NCI-H1436 treated with DMSO at 0.1 percent for 48 hours (cell line): ENCODE measurements at places on chromosomes 16 and 17.

DNA sequence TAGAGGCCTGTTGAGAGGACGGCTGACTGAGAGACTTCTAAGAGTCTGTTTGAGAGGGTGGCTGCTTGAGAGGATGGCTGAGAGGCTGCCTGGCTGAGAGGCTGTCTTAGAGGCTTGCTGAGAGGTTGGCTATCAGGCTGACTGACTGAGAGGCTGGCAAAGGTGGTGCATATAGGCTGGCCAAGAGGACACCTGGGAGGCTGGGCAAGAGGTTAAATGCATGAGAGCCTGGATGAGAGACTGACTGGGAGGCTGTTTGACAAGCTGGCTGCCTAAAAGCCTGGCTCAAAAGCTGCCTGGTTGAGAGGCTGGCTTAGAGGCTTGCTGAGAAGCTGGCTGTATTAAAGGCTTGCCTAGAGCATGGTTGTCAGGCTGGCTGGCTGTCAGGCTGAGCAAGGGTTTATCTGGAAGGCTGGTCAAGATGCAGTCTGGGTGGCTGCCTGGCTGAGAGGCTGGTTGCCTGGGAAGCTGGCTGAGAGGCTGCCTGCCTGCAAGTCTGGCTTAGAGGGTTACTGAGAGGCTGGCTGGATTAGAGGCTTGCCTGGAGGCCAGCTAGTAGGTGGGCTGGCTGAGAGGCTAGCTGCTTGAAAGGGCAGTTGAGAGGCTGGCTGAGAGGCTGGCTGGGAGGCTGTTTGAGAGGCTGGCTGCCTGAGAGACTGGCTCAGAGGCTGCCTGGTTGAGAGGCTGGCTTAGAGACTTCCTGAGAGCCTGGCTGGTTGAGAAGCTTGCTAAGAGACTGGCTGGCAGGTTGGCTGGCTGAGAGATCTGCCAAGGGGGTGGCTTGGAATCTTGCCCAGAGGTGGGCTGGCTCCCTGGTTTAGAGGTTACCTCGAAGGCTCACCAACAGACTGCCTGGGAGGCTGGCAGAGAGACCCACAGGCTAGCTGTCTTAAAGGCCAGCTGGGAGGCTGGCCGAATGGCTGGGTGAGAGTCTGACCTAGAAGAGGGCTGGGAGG, 38.3 kb upstream of the ACSM2B start:
- DNase-seq: no peak

DNA sequence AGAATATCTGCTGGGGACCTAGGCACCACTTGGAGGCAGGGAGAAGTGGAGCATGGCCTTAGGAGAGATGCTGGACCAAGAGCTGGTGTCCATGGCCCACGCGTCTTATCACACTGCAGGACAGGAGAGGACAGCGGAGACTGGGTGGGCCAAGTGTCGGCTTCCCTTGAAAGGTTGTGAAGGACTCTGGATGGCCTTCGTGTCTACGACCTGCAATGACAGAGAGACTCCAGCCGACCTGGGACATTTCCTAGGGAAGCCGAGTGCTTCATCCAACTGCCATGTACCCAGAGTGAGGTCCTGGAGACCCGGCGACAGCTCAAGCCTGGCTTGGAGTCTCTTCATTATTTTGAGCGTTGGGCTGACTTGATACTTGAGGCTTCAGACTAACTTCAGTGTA, 20.5 kb downstream of the C1QTNF1 start:
- no peak for DNase-seq

- DNase-seq: no peak
Observed at GRCh38 chr16:16067127-16067526, 117.7 kb downstream of the ABCC1 start.

DNA sequence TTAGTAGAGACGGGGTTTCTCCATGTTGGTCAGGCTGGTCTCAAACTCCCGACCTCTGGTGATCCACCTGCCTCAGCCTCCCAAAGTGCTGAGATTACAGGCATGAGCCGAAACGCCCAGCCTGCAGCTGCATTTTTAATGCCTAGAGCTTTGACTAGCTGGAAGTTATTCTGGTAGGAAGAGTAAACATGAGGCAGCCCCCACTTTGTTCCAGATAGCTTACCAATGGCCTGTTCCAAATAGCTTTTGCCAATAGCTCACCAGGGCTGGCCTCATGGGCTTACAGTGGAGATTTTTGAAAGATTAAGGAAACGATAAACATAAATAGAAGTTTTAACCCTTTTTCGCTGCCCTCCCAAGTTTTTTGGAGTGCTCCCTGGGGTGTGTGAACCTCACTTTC, 9.8 kb downstream of the TRPV2 start:
- DNase-seq: no peak

DNA sequence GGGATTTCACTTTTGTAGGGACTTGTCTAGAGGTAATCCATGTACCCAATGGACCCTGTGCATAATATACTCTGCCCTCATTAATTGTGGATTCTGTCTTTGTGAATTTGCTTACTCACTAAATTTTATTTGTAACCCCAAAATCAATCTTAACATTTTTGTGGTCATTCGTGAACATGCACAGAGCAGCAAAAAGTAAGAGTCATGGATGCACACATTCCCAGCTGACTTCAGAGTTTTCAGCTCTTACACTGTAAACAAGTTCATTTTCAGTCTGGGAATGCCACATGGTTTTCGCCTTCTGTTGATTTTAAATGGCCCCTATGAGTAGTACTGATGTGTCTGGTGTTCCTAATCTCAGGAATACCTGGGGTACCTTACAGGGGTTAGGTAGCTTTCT, 24.3 kb downstream of the TAC4 start:
- no peak for DNase-seq

DNA sequence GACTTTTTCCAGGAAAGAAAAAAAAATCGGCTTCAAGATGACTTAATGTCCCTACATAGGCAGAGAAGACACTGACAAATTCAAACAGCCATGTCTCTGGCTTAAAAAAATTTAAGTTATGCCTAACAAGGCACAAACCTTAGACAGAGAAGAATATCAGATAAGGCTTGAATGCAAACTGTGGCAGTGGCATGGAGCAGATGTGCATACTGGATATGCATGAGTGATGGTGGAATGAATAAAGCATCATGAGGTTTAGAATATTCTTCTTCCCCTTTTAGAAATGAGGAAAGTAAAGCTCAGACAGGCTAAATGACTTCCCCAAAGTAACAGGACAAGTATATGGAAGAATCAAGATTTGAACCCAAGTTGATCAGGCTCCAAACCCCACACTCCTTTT, 23.2 kb upstream of the WSCD1 start:
- no peak for DNase-seq

DNA sequence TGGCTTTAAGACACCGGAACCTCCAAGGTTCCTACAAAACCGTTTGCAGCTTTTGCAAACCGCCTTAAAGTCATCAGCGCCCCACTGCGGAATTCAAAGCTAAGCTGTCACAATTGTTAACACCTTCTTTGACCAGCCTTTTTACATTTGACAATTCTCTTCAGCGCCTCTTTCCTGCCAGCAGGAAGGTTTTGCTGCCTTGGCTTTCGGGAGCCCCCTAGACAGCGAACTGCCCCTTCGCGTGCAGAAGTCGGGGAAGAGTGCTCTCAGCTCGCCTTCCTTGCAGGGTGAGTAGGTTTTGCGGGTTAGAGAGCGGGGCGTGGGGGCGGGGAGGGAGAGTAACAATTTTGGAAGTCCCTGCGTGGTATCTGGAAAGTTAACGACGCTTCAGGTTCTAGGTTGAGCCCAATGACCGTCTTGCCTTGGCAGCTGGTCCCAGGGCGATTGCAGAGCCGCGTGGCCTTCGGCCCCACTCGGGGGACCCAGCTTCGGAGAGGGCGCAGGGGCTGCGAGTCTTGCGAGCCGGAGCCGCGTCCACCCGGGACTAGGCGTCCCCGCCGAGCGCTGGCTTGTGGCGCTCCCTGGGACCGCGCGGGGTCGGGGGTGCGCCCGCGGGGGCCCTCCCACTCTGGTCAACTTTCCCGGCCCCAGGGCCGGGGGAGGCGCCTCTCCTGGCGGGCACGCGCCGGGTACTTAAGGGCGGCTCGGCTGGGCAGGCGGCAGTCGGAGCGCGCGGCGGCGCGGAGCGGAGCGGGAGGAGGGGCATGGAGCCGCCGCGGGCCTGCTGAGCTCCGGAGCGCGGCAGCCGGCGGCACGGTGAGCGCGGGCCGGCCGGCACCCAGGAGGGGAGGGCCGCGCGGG, at the start of gene HAS3:
Gene HAS3, plus strand, starts transcription at position 153 of the 861 bp plus-strand sequence. CDS start 3,743 bp downstream, outside the sequence.
- peak; percentile 19 for DNase-seq

GRCh38 chr17:6420173-6420641, 14.7 kb downstream of the AIPL1 start:
- DNase-seq: no peak

DNA sequence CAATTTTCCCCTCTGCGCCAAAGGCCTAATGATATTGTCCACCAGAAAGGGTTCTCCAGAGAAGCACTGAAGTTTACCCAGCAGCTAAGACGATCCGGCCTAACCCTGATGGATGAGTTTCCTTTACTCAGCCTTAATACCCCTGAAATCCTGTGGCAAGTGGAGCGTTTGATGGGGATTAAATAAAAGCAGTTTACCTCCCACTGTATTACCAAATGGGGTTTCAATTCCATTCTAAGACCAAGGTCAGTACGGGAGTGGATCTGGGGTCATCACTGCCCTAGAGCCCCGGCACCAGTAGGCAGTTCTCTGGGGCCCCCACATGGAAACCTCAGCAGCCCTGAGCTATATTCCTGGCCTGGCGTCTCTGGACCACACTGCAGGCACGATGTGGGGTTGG, 97.1 kb upstream of the NOL11 start:
- no peak for DNase-seq

DNA sequence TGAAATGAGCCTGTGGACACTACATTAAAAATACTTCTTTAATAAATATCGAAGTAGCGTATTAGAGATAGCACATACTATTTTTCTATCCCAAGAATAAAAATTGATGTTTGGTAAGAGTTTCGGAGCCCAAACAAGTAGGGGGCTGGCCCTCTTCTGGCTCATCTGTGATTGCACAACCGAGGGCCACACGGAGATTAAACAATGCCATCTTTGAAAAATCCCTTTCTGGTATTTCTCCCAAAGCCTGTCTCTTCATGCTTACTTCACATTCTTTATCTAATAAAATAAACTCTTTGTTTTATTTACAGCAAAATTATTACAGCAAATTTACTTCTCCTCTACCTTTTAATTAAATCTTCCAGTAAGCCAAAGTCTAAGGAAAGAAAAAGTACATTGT, 9.6 kb upstream of the MYH11 start:
- DNase-seq: no peak

DNA sequence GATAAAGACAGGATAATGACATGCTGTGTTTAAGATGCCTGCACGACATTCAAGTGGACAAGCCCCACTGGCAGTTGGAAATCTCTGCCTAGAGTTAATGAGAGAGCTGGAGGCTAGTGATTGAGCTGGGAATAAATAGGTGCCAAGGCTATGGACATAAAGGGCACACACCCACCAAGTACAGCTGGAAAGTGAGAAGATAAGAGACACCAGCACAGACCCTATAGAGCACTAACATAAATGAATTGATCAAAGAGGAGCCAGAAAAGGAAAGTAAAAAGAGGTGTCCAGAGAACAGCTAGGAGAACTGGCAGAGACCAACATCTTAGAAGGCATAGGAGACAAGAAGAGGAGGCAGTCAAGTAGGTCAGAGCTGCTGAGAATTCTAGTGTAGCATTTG, 101.2 kb downstream of the YPEL2 start:
- DNase-seq: no peak

GRCh38 chr17:75752405-75752709, 12.6 kb downstream of the GALK1 start:
- DNase-seq: no peak

DNA sequence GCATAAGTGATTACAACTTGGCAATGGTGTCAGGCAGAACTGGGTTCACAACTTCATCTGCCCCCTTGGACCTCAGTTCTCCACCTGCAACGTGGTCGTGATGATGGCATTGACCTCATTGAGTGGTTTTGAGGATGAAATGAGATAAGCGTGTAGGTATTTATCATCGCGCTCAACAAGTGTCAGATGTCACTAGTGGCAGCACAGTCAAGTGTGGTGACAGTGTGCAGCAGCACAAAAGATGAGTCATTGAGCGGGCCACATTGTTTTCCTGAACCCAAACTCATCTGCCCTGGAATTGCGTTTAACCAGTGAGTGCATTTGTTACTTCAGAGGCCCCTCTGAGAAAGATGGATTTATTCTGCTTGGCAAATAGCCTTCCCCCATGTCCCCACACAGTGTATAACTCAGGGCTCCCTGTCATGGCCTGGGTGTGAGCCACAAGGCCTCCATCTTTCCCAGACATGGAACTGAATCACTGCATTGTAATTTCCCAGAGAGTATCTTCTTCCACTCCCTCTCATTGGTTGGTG, 20.9 kb downstream of the IRX3 start:
- DNase-seq: no peak

DNA sequence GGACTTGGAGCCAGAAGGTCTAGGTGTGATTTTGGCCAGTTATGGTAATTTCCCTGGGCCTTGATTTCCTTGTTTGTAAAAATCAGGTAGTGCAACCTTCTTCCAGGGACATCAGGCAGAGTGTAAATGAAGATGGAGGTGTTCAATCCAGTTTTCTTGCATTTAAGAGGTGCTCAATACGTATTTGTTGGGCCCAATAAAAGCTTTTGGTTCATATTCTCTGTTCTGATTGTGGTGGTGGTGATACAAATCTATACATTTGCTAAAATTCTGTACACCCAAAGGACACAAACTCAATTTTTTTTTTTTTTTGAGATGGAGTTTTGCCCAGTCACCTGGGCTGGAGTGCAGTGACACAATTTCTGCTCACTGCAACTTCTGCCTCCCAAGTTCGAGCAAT, 6.0 kb downstream of the CD79B start:
- DNase-seq: no peak

DNA sequence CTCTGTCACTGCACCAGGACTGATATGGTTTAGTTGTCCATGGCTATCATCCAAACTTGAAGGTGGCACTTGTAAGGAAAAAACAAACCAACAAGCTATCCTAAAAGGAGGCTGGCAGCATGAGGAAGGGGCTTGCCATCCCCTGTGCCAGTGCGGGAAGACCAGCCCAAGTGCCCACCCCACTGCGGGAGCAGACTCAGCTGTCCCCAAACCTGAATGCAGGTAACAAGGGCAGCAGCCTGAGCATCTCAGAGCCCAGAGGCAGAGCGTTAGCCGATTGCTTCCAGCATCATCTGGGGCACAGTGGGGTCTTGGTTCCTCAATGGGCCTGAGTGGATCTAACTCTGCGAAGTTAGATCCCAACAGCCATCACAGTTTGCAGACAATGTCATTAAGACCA, 29.2 kb upstream of the C16orf78 start:
- DNase-seq: no peak

DNA sequence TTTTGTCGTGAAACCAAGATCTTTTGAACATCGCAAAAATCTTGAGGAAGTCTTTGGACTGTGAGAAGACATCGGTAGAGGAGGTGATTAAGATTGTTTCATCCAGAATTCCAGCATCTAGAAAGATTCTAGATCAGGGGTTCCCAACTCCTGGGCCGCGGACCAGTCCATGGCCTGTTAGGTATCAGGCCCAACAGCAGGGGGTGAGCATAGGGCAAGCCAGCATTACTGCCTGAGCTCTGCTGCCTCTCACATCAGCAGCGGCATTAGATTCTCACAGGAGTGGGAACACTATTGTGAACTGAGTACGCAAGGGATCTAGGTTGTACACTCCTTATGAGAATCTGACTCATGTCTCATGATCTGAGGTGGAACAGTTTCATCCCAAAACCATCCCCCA, 600.6 kb upstream of the CDH11 start:
- DNase-seq: no peak
